CD4-positive, alpha-beta memory T cell (primary cell): ENCODE measurements at places on chromosomes 3 and 15.
A peak's percentile ranks its signal among the peaks of the same experiment; 100 is the strongest.

DNA sequence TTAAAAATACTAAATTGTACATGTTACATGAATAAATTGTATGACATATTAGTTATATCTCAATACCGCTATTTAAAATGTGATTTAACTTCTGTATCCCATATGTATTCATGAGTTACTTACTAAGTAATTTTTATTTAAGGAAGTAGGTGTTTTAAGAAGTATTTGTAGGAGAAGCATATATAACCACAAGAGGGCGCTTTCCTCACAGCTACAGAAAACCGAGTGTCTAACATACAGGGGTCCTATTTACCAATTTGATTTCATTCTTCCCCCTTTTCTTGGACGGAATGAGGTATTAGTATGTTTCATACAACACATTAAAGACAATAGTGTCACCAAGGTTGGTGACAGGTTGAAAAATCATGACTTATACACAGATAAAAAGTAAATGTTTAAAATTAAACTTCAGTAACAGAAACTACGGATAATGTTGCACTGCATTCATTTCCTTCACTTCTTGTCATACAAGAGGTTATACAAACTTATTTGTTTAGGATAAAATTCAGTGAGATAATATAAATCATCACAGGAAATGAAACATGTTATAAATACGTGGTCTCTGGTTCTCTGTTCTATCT lies 253.6 kb downstream of the MAGI1 start:
- H3K27ac ChIP-seq: no peak overlapping the region
- H3K36me3 ChIP-seq: no peaks in the 10 kb centered on the region
- H3K4me3 ChIP-seq: no peak overlapping the region
- no peak for DNase-seq

DNA sequence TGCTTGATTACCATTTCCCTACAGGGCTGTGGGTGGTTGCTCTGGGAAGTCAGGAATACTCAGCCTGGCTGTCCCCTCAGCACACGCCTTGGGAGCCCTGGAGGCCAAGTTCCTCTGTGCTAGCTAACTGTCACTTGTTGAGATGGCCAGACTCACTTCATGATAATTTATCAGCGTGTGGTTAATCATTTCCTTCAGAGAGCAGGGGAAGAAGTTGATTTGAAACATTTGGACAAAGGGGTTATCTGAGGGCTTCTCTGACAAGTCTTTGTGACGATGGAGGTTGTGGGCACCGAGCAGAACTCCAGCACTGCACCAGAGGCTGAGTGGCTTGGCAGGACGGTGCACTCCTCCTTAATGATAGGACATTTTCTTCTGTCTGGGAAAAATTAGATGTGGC lies 61.9 kb downstream of the WHAMM start:
- H3K27ac ChIP-seq: no peak overlapping the region
- no peak for DNase-seq
- no peaks in the 10 kb centered on the region for H3K36me3 ChIP-seq
- peaks cover 5% of the 10 kb centered on the region for H3K27me3 ChIP-seq
- H3K4me3 ChIP-seq: no peak overlapping the region

- DNase-seq: no peak
These were observed 413.0 kb downstream of the SOX2 start for GRCh38 chr3:182124716-182125115.

DNA sequence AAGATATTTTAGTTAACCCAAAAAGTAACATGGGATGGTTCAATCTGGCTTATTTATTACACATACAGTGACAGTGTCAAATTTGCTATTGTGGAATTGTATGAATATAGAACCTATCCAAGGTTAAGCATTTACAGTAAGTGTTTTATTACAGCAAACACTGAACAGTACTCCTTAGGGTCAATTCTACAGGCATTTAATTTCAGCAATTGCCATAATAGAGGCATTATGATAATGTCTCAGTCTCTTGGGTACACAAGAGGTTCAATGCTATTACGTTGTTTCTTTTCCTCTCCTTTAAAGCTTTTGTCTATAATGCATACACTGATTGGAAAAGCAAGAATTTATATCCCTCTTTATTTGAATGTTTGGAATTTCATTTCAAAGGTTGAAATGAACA lies 275.7 kb upstream of the NAALADL2 start:
- no peak for DNase-seq
- H3K27ac ChIP-seq: no peak overlapping the region
- no peaks in the 10 kb centered on the region for H3K4me1 ChIP-seq
- H3K27me3 ChIP-seq: no peaks in the 10 kb centered on the region
- H3K36me3 ChIP-seq: no peaks in the 10 kb centered on the region

GRCh38 chr3:153974614-153975013 lies 146.6 kb upstream of the ARHGEF26 start:
- H3K4me3 ChIP-seq: no peak overlapping the region
- H3K36me3 ChIP-seq: no peaks in the 10 kb centered on the region
- H3K4me1 ChIP-seq: no peaks in the 10 kb centered on the region
- no peak overlapping the region for H3K27ac ChIP-seq
- no peak for DNase-seq

DNA sequence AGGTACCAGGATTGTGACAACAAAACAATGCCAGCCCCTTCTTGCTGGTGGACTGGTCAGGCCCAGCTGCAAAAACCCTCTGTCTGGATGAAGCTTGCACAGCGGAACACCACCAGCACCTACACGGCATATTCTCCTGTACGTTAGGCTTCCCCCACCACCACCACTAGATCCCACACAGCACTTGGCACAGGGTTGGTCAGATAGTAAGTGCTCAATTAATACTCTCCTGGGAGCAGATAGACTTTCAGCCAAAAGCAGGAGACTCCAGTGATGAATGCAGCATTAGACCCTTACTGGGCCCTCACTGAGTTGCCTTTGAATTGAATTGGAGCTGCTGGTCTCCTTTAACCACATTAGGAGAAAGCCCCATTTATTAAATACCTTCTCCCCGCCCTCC lies 97.9 kb downstream of the CPN2 start:
- no peaks in the 10 kb centered on the region for H3K36me3 ChIP-seq
- DNase-seq: no peak
- no peak overlapping the region for H3K27ac ChIP-seq

DNA sequence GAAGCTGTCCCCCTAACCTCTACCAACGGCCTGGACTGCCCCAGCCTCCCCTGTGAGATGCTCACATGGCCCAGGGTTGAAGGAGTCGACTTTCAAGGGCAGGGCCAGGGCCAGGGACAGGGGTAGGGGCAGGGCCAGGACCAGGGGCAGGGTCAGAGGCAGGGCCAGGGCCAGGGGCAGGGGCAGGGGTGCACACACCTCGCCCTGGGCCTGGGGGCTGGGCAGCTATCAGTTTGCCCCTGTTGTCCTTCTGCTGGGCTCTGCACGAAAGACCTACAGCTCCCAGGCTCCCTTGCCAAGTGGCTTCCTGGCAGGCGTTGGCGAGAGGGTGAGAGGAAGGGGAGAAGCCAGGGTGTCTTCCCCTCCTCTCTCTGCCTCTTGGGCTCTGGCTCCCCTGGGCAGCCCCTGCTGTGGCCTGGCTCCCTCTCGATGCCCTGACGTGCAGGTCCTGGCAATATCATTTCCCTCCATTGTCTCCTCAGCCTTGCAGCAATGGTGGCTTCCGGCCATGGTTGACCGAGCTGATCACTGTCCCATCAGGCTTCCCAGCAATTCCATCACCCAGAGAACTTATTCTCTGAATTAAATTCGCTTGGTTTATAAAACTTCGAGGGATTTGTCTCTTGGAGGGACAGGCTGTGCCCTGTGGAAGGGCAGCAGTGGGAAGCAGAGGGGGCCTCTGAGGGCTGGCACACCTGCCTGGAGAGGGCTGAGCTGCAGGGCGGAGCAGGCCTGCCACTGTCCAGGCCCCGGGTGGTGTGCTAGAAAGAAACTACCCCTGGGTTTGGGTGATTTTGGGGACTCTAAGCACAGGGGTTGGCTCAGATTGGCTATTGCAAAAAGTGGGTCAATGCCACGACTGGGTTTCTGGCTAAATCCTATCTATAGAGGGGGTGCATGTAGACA lies 13.9 kb downstream of the PRR23E start:
- no peaks in the 10 kb centered on the region for H3K27me3 ChIP-seq
- H3K36me3 ChIP-seq: no peaks in the 10 kb centered on the region
- no peak for DNase-seq

DNA sequence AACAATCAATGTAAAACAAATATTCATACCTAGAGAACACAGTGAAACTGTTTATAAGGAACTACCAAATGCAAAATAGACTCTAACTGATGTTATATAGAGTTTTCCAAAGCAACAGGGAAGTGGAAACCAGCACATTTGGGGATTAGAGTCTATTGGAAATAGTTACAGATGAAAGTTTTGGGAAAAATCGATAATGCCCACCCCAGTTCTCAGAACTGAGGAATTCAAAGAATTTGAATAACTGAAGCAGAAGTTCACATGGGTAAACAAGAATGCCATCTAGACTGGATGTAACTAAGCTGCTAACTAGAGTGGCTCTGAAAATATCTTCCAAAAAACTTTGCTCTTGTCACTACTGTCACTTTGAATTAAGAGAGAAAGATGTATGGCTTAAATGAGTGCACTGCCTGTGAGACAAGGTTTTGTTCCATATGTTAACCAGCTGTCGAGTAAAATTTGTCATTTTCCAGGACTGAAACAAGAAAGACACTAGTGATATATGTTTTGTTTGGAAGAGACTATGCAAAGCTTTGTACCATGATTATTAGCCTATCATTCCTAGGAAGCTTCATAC lies 9.2 kb upstream of the DENND4A start:
- DNase-seq: no peak
- no peaks in the 10 kb centered on the region for H3K36me3 ChIP-seq
- H3K27me3 ChIP-seq: no peaks in the 10 kb centered on the region
- H3K4me3 ChIP-seq: no peak overlapping the region
- peaks cover 19% of the 10 kb centered on the region for H3K4me1 ChIP-seq
- no peak overlapping the region for H3K27ac ChIP-seq

- no peak for DNase-seq
- no peaks in the 10 kb centered on the region for H3K36me3 ChIP-seq
These were observed 5.9 kb downstream of the SYNM start for GRCh38 chr15:99110581-99111320.

DNA sequence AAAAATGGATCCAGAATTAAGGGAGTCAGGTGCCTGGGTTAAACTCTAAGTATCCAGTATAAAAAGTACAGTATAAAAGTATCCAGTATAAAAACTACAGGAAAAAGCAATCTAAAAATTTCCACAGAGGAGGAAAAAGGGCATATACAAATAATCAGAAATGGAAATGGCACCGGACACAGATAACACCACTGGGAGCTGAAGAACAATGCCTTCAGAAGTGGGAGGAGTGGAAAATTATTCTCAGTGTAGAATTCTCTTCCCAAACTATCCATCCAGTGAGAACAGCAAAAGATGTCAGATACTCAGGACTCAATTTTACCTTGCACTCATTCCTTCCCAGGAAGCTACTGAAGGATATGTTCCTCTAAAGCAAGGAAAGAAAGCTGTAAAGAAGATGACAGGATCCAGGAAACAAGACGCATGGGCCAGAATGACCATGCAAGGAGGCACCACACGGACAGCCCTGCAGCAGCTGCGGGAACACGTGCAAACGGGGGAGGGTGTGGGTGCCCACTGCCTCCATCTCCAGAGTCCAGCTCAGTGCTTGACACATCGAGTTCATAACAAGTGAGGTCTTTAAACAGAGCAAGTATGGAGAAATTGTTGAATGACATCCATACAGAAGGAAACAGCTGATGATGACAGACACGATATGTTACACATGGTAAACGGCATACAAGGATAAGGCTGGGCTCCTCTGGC lies 68.5 kb downstream of the CHSY1 start:
- peaks cover 9% of the 10 kb centered on the region for H3K4me1 ChIP-seq
- H3K36me3 ChIP-seq: no peaks in the 10 kb centered on the region
- H3K4me3 ChIP-seq: no peak overlapping the region
- no peaks in the 10 kb centered on the region for H3K27me3 ChIP-seq
- DNase-seq: no peak

- no peaks in the 10 kb centered on the region for H3K36me3 ChIP-seq
- H3K4me3 ChIP-seq: no peak overlapping the region
- DNase-seq: no peak
- no peaks in the 10 kb centered on the region for H3K27me3 ChIP-seq
- H3K27ac ChIP-seq: peak overlapping the region; percentile 78
These were observed 117.5 kb upstream of the ARHGEF3 start for GRCh38 chr3:56919137-56919796.

DNA sequence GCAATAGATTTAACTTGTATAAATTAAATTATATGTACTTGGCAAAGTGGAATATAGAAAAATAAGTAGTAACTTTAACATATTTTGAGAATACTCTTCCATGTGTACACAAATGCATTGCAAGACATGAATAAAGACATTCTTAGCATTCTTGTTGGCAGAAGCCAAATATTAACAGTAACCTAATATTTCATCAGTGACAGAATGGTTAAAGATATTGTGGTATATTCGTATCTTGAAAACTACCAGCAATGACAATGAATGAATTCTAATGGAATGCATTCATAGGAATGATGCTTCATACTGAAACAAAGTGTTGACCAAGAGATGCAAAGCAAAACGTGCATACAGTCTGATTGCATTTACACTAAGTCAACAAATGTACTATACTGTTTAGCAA lies 524.7 kb downstream of the GRM7 start:
- H3K4me1 ChIP-seq: no peaks in the 10 kb centered on the region
- DNase-seq: no peak
- H3K27ac ChIP-seq: no peak overlapping the region
- H3K36me3 ChIP-seq: no peaks in the 10 kb centered on the region
- H3K4me3 ChIP-seq: no peak overlapping the region

DNA sequence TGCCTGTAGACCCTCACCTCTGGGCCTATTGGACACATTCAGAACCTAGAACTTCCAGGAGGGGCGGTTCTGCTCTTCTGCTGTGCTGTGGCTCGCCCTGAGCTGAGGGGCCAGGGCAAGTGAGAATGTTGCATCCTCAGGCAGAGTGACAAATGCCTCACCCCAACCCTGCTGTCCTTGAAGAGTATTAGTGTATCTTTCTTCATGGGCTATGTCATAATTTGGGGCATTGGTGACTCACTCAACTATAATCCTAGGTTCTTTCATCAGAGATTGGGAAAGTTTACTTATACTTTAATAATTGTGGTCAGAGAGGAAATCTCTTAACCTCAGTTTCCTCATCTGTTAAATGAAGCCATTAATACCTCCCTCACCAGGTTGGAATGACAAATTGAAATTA lies 143.8 kb downstream of the SV2B start:
- H3K36me3 ChIP-seq: no peaks in the 10 kb centered on the region
- H3K27me3 ChIP-seq: no peaks in the 10 kb centered on the region
- H3K27ac ChIP-seq: no peak overlapping the region
- DNase-seq: no peak
- no peak overlapping the region for H3K4me3 ChIP-seq
- H3K4me1 ChIP-seq: no peaks in the 10 kb centered on the region

GRCh38 chr3:187914231-187914630 lies 169.0 kb upstream of the BCL6 start:
- no peak overlapping the region for H3K27ac ChIP-seq
- H3K4me3 ChIP-seq: no peak overlapping the region
- no peaks in the 10 kb centered on the region for H3K36me3 ChIP-seq
- no peak for DNase-seq
